Myometrial cell (primary cell): ENCODE measurements at places on chromosomes 7 and 10. TPM values are rescaled to one million over a fixed set of nuclear protein-coding genes. Genes with fewer than 3 reads are reported as not detected.

Gene GFRA1
- under 0.01 and 0.18 TPM in 2 replicates for total RNA-seq

Gene MLLT10
- 15.6 TPM in 2 replicates for total RNA-seq

Gene GPR141
- not detected in 2 replicates for total RNA-seq

Gene NRCAM
- total RNA-seq = 1.1 TPM in 1 of 2 replicates, not detected in the other

Gene PURB
- 6.3 and 7.4 TPM in 2 replicates for total RNA-seq

Gene GPR146
- total RNA-seq = not detected in 2 replicates

Gene SSC4D
- total RNA-seq = 1.8 and 2.0 TPM in 2 replicates

Gene GIMAP2
- 1.2 TPM in 1 of 2 replicates, not detected in the other for total RNA-seq

Gene TRIL
- total RNA-seq = under 0.01 TPM in 1 of 2 replicates, not detected in the other

Gene OPN4
- total RNA-seq = not detected in 2 replicates

Gene PAX4
- total RNA-seq = not detected in 2 replicates

Gene EPHA1
- total RNA-seq = not detected in 2 replicates

Gene KCNH2
- total RNA-seq = 8.7 and 10.7 TPM in 2 replicates

Gene CCM2
- total RNA-seq = 52.6 and 68.6 TPM in 2 replicates

Gene LBX1
- total RNA-seq = not detected in 2 replicates

Gene PDE6C
- not detected in 2 replicates for total RNA-seq

Gene WDR86
- total RNA-seq = 17.6 and 19.1 TPM in 2 replicates

Gene CRTAC1
- not detected in 2 replicates for total RNA-seq

Gene AGK
- total RNA-seq = 32.9 and 40.9 TPM in 2 replicates

Gene OR13A1
- not detected in 2 replicates for total RNA-seq

Gene LDB3
- total RNA-seq = not detected in 2 replicates

Gene MLXIPL
- total RNA-seq = not detected in 2 replicates

Gene MEIG1
- not detected in 2 replicates for total RNA-seq

Gene OR2A7
- 0.89 TPM in 1 of 2 replicates, not detected in the other for total RNA-seq

Gene NODAL
- not detected in 2 replicates for total RNA-seq

Gene NOM1
- total RNA-seq = 4.9 and 9.4 TPM in 2 replicates

Gene ADRB1
- not detected in 2 replicates for total RNA-seq

Gene MOGAT3
- total RNA-seq = not detected in 2 replicates

Gene LIPM
- total RNA-seq = not detected in 2 replicates

Gene SYT15B
- not detected in 2 replicates for total RNA-seq

Gene FMC1
- 9.4 and 13.5 TPM in 2 replicates for total RNA-seq

Gene EN2
- not detected in 2 replicates for total RNA-seq

Gene GALNT17
- not detected in 2 replicates for total RNA-seq

Gene OR6B1
- not detected in 2 replicates for total RNA-seq

Gene SPAM1
- not detected in 2 replicates for total RNA-seq

Gene HKDC1
- total RNA-seq = 0.29 and 1.1 TPM in 2 replicates

Gene CALN1
- not detected in 2 replicates for total RNA-seq

Gene SEMA4G
- total RNA-seq = 0.29 and 0.89 TPM in 2 replicates

Gene MBL2
- not detected in 2 replicates for total RNA-seq

Gene STOX1
- total RNA-seq = not detected in 2 replicates

Gene TMEM213
- total RNA-seq = not detected in 2 replicates

Gene FAM13C
- total RNA-seq = not detected in 2 replicates

Gene MAGI2
- total RNA-seq = 1.7 and 1.9 TPM in 2 replicates
